Kidney (tissue), 22 donors: ENCODE measurements at places on chromosomes 3 and 15. TPM values are rescaled to one million over a fixed set of nuclear protein-coding genes. Genes with fewer than 3 reads are reported as not detected.

DNA sequence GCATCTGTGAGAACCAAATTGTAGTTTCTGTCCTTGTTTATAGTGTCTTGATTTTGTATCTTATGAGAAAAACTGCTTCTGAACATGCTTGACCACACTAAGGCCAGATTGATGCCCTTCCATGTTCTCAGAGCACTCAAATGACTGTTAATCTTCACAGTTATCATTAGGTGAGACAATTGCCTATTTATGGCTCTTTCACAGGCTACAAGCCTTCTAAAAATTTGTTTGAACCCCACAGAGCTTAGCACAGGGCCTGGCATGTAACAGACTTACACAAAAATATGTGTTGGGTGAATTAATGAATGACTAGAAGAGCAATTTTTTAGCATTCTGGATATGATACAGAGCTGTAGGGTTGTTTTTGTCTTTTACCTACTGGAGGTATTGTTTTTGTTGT lies 43.1 kb downstream of the BTLA start:
- no peak overlapping the region for H3K27ac ChIP-seq
- H3K4me3 ChIP-seq, result no peak overlapping the region
- DNase-seq, result no peak
- no peaks in the 10 kb centered on the region for H3K4me1 ChIP-seq

DNA sequence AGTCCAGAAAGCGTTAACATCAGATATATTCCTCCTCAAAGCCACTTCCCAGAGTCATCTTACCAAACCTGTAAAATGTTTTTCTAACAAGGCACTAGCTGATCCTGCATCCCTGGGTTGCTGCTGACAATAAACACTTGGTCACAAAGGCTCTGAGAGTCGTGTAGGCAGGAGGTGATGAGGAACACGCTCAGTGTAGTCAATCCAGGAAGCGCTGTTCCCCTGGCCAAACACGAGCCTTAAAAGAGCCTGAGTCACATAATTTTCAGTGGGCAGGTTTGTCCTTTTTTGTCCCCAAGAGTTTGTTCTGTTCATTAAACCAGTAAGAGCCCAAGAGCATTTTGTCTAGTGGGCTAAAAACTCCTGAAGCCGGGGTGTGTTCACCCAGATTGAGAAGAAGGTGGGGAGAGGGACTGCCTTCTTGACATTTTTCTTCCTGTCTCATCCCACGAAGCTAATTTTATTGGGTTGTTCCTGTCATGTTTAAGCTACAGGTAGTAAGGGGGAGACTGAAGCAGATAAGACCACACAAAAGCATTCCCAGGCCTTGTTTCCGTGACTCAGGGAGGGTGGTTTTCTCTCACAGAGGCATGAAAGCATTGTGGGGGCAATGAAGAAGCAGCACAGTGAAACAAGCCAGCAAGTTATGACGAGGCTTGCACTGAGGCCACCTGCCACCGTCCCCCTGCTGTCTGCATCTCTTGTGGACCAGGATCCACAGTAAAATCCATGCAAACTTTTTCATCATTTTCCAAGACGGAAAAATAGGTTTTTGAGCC lies 73.7 kb downstream of the FOXB1 start:
- no peak overlapping the region for H3K27ac ChIP-seq
- no peaks in the 10 kb centered on the region for H3K4me1 ChIP-seq
- no peaks in the 10 kb centered on the region for H3K27me3 ChIP-seq
- no peak for DNase-seq
- no peak overlapping the region for H3K4me3 ChIP-seq
- H3K36me3 ChIP-seq, result no peaks in the 10 kb centered on the region

DNA sequence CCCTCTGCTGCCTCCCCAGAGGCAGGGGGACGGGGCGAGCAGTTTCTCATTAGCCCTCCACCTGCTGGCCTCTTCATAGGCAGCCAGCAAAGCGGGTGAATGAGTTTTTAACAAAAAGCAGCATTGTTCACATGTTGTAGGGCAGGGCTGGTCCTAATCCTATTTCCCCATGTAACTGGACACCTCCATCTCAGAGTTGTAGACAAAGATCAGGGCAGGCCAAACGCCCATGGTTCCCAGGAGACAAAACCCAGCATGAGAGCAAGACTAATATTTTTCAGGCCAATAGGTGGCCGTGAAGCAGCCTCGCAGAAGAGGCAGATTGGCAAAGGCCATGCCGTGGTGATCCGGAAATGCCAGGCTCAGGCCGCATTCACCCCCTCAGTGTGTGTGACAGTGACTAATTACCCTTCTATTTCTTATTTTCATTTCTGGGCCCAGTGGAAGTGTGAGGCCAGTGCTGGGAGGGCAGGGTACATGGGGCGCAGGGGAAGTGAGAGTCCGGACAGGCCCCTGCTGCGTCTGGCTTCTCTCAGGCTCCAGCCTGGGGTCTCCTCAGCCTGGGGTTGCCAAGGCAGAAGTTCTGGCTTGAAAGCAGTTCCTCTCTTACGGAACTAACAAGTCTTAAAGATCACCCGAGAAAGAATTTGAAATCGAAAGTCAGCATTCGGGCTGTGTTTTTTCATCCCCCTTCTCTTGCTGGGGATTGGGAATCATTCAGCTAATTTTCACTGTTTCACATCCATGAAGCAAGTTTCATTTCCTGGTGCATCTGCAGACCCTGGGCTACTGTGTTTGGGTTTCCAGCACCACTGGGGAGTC lies 64.8 kb downstream of the BOC start:
- no peaks in the 10 kb centered on the region for H3K36me3 ChIP-seq
- peak overlapping the region; percentile 24 for H3K4me3 ChIP-seq
- peaks cover 5% of the 10 kb centered on the region for H3K4me1 ChIP-seq
- peak; percentile 53 for DNase-seq
- peak overlapping the region; percentile 48 for H3K27ac ChIP-seq

C3orf85 gene
- total RNA-seq, result not detected

DNA sequence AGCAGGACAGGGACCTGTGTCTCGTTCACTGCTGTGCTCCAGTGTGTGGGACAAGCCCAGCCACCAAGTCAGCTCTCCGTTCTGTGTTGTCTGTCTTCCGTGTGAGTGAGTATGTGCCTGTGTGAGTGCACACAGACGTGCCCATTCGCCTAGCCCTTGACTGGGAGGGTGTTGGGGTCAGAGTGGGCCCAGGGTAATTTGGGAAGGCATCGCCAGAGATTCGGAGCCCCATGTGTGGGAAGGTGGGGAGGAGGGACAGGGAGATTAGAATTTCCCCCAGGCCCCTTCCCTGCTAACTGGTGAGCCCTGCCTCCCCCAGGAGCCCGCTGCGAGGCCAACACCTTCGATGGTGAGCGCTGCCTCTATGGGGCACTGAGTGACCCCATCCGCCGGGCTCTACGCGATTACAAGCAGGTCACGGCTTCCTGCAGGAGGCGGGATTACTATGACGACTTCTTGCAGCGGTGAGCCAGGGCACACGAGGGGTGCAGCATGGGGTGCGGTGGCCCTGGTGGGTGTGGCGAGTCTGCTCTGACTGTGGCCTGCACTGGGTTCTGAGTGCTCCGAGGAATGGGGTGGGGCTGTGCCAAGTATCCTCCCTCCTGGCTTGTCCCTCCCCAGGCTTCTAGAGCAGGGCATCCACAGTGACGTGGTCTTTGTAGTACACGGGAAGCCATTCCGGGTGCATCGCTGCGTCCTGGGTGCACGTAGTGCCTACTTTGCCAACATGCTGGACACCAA lies 3.1 kb downstream of the ABTB1 start:
- H3K4me3 ChIP-seq, result no peak overlapping the region
- H3K27me3 ChIP-seq, result no peaks in the 10 kb centered on the region
- DNase-seq, result no peak
- H3K36me3 ChIP-seq, result no peaks in the 10 kb centered on the region
- peaks cover 5% of the 10 kb centered on the region for H3K4me1 ChIP-seq
- H3K27ac ChIP-seq, result no peak overlapping the region

GRCh38 chr3:153275514-153275913 lies 113.5 kb downstream of the RAP2B start:
- no peak overlapping the region for H3K4me3 ChIP-seq
- H3K4me1 ChIP-seq, result no peaks in the 10 kb centered on the region
- H3K36me3 ChIP-seq, result no peaks in the 10 kb centered on the region
- H3K27ac ChIP-seq, result no peak overlapping the region

GRCh38 chr3:158801696-158802408 lies at the start of gene MFSD1:
TSS of gene MFSD1 (plus strand) at chr3:158802054. CDS start at chr3:158802153, 99 bp downstream.
- H3K27ac ChIP-seq, result peak within 1 kb of the TSS; percentile 75
- no peaks in the 10 kb centered on the region for H3K27me3 ChIP-seq
- no peaks in the 10 kb centered on the region for H3K36me3 ChIP-seq
- peaks cover 8% of the 10 kb centered on the region for H3K4me1 ChIP-seq
- peak; percentile 94 for DNase-seq
- H3K4me3 ChIP-seq, result peak within 1 kb of the TSS; percentile 82
